Upper lobe of left lung (tissue), 6 donors: ENCODE measurements at places on chromosomes 12 and 14. TPM values are rescaled to one million over a fixed set of nuclear protein-coding genes. Genes with fewer than 3 reads are reported as not detected.
A peak's percentile ranks its signal among the peaks of the same experiment; 100 is the strongest.

GRCh38 chr12:40208707-40209446 lies 15.9 kb upstream of the LRRK2 start:
- DNase-seq = no peak

Gene PTPRB
- total RNA-seq = 99.1 TPM

GRCh38 chr14:61461808-61462275 lies 140.5 kb downstream of the PRKCH start:
- no peak for DNase-seq

- no peak for DNase-seq
These were observed 25.9 kb upstream of the COL2A1 start for GRCh38 chr12:48030173-48030650.

Gene CCDC197
- not detected for total RNA-seq

Gene MYO1H
- 0.17 TPM for total RNA-seq

- DNase-seq = no peak
These were observed 6.0 kb downstream of the KIF26A start for GRCh38 chr14:104144453-104144790.

GRCh38 chr12:50201987-50202521 lies 34.9 kb upstream of the CERS5 start:
- DNase-seq = peak; percentile 28

Gene BBOF1
- total RNA-seq = 4.5 TPM

DNA sequence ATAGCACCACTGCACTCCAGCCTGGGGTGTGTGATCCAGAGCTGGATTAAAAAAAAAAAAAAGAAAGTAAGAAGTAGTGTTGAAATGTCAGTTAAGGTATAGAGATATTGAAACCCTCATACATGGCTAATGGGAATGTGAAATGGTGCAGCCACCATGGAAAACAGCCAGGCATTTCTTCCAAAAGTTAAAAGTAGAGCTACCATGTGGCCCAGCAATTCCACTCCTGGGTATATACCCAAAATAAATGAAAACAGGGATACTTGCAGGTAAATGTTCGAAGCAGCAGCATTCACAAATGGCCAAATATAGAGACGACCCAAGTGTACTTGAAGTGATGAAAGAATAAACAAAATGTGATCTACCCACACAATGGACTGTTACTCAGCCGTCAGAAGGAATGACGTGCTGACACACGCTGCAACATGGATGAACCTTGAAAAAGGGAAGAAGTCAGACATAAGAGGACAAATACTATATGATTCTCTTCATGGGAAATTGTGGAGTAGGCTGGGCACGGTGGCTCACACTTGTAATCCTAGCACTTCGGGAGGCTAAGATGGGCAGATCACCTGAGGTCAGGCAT lies 15.2 kb downstream of the IL31 start:
- no peak for DNase-seq

Gene SRRM4
- 0.20 TPM for total RNA-seq

Gene GALNT9
- not detected for total RNA-seq

GRCh38 chr14:31297701-31298344 lies 90.2 kb upstream of the HECTD1 start:
- no peak for DNase-seq

Gene LMNTD1
- total RNA-seq = 5.8 TPM

DNA sequence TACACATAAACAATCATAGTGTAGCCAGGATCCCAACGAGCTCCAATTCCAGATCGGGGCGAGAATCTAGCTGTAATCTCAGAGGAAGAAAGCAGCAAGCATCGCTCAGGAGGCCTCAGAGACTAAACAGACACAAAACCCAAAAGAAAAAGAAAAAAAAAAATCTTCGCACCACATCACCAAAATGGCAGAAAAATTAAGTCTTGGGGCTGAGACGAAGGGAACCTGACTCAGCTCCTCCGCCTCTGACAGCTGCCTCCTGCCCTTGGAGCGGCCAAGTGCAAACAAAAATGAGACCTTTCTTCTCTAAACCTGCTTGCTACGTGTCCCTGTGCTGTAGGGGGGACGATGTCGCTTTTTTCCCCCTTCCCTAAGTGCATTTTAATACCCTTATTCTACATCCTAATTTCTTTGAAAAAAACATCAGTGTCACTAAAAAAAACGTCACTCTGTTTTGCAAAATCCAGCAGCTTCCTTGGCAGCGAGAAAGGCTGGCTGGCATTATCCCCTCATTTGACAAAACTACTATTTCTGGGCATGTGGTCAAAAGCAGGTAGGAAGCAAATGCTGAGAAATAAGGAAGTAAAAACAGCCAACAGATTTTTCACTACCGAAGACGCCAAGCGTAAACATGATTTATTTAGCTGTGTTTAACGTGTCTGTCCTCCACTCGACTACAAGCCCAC lies 30.5 kb downstream of the BCL11B start:
- no peak for DNase-seq

GRCh38 chr14:51430633-51431032 lies 190.6 kb downstream of the TMX1 start:
- no peak for DNase-seq

Gene TSHR
- not detected for total RNA-seq

- no peak for DNase-seq
These were observed 20.4 kb upstream of the PDZRN4 start for GRCh38 chr12:41167701-41168100.

- DNase-seq = no peak
These were observed 15.4 kb downstream of the APAF1 start for GRCh38 chr12:98660521-98660920.

Gene GPD1
- 48.7 TPM for total RNA-seq

DNA sequence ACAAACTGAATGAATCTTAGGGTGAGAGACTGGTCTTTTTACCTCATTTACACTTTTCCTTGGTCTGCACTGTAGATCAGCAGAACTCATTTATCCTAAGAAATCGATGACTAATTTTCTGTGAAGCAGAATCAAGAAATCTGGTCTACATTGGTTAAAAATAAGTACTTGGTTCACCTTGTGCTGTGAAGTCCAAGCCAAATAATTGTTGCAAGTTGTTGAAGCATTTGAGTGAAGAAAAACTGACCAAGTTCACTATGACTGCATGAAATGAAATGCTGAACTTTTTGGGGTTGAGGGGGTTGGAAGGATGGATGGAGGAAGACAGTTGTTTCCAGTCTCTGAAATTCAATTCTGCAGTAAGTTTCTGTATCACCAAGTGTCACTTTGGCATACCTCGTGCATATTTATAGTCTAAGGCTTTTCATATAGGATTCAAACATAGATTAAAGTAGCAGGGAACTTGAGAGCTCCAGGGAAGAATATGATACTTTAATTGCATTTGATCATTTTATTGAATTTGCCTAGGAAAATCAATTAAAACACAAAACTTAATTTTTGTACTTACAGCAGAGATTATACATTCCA lies 75.0 kb downstream of the FAR2 start:
- no peak for DNase-seq

GRCh38 chr12:47160316-47161244 lies 80.8 kb upstream of the AMIGO2 start:
- DNase-seq = no peak

GRCh38 chr12:121512561-121512960 lies 68.3 kb downstream of the KDM2B start:
- no peak for DNase-seq

Gene CLEC9A
- total RNA-seq = 0.57 TPM

GRCh38 chr12:69061574-69061973 lies 128.6 kb upstream of the CPM start:
- peak; percentile 47 for DNase-seq

DNA sequence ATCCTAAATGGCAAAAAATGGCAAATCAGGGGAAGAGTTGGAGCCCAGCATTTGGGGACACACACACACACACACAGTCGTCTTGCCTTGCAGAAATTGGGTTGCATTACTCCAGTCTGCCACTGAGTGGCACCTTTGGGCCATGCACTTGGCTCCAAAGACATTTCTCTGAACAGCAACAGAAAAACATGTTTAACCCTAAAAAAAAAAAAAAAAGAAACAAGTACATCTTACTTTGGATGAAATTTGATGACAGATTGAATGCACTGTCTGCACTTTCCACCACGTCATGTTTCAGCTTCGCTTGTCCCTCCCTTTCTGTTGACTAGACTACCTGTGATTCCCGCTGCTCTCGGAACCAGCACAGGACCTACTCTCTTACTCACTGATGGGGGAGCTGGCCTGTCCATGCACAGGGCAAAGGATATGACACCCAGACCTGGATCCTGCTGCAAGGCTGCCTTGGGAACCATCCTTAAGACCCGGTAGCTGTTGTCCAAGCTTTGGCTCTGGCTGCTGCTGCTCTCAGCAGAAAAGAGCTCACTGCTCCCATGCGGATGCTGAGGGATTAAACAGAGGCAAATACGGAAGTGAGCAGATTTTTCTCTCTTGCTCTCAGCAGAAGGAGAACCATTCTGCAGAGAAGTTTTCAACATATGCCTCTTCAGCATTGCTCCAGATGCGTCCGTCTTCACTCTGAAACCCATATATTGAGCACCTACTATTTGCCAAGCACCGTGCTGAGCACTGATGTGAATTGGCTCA lies 376.8 kb downstream of the DPF3 start:
- DNase-seq = no peak

Gene SLC38A2
- 409 TPM for total RNA-seq

Gene RD3L
- not detected for total RNA-seq

DNA sequence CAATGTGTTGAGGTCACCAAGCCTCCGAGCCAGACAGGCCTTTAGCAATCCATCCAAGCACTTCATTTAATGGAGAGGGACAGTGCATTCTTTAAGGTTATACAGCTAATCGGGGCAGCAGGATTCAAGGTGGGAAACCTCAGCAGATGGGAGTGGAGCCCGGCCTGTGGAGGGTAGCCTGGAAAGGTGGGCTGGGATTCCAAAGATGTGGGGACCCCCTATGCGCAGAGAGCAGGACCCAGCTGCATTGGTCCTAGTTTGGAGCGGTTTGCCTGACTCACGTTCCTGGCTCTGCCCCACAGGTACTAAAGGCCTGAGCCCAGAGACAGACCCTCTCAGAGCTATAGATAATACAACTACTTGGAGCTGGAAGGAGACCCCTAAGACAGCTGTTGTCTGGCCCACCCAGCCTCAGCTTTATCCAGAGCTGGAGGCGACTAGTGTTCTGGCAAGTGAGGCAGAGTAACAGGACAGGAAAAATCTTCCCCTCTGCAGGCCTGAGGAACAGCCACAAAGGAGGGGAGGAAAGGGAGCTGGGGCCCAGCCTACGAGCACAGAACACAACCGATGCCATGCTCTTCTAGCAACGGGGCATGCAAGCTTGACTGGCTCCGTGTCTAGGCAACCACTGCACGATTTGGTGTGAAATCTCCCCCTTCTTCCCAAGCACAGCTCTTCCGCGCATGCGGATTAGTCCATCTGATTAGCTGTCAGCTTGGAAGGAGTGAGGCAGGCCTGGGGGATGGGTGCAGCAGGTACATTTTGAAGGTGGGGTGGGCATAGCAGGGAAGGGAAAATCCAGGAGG lies 1.1 kb upstream of the MYH7 start:
- no peak for DNase-seq

Gene DBX2
- not detected for total RNA-seq

Gene TBX3
- 48.8 TPM for total RNA-seq

- DNase-seq = no peak
These were observed 11.3 kb upstream of the SCFD1 start for GRCh38 chr14:30610787-30611343.

DNA sequence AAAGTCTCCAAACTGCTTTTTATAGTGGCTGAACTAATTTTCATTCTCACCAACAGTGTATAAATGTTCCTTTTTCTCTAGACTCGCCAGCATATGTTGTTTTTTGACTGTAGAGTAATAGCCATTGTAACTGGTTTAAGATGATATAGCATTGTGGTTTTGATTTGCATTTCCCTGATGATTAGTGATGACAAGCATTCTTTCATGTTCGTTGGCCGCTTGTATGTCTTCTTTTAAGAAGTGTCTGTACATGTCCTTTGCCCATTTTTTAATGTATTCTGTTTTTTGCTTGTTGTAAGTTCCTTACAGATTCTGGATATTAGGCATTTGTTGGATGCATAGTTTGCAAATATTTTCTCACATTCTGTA lies 404.9 kb downstream of the FLRT2 start:
- no peak for DNase-seq

Gene SERPINA10
- total RNA-seq = not detected

DNA sequence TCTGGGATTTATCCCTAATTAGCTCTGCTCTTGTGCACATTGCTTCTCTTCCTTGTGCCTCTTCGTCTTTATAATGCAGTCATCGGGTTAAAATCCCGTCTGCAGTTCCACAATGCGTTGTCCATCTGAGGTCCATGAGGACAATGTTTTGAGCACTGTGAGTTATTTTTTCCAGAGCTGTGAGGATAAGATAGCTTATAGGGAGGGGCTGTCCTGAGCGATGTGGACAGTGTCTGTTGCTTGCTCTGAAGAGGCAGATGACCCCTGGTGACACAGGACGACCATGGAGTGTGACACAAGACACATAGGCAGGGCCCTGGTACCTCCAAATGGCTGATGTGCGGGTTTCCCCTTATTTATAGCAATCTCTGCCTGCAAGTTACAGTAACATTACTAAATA lies 132.5 kb downstream of the SMOC1 start:
- no peak for DNase-seq
